ENCODE measurements at places on chromosomes 2 and 18.

DNA sequence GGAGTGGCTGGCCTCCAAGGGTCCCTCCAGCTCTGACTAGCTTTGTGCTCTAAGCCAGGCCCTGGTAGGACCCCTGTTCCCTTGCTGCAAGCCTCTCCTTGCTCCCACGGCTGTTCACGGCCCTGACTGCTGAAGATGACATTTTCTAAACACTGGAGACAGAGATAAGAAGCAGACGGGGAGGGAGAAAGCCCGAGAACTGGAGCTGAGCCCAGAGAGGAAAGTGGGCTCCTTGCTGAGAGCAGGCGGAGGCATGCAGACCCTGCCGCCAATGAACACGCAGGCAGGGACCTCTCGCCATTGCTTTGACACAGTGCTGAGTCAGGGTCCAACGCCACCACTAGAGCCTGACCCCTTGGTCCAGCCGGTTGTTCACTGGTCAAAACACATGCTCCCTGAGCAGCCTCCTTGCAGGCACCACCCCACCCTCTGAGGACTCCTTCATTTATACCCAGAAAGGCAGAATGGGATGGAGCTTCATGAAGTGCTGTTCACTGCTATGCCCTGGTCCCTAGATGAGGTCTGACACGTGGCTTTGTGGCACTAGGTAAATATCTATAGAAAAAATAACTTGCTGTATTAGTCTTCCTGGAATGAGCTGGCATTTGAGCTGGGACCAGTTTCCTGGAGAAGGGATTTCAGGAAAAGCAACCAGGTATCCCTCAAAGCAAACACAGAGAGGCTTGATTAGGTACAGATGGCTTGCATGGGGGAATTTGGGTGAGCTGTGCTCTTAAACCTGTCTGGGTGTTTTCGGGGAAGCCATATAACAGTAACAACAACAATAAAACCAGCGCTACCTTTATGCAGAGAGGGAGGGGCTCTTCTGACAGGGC lies 65.7 kb downstream of the MCFD2 start:
- peak; percentile 51 for DNase-seq

DNA sequence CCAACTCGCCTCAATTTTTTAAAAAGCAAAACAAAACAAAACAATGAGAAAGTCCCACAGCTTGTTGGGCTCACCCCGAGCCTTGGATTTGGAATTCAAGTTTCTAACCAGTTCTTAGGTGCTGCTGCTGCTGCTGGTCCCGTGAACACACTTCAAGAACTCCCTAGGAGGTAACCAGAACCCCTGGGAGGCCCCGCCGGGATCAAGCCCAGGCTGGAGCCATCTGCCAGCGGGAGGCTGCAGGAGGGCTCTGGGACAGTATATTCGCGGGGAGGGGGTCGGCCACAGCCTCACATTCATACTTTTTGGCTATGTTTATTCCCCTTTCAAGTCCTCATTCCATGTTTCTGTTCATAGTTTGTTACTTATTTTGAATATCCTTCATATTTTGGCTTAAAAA lies 223.4 kb downstream of the TFCP2L1 start:
- no peak for DNase-seq

DNA sequence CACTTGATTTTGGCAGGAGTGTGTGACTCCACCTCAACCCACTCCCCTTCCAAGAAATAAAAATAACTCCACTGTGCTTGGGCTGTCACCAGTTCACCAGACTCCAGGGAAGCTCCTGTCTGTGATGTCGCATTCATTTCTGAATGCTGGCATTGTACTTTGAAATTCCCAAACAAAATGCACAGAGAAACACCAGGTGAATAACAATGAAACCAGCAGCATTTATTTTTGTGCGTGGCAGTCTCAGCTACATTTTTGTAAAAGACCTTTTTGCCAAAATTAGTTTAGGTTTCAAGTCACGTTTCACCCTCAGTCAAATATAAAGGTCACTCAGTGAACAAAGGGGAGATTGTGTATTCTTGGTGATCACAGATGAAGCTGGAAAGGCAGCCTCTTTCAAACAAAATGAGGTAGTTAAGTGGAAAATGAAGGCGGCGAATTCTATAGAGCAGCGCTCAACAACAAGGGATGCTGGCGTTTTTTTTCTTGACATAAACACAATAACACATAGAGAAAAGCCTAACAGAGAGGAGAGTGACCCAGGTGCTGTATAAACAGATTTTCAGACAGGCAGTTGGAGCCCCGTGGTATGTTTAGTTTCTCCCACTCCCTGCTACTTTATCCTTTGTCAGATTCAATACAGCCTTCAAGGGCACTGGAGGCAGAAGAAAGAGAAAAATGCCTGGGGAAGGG lies 210.3 kb upstream of the GCFC2 start:
- no peak for DNase-seq

- DNase-seq: no peak
These were observed 45.0 kb downstream of the TCF7L1 start for GRCh38 chr2:85178154-85178553.

DNA sequence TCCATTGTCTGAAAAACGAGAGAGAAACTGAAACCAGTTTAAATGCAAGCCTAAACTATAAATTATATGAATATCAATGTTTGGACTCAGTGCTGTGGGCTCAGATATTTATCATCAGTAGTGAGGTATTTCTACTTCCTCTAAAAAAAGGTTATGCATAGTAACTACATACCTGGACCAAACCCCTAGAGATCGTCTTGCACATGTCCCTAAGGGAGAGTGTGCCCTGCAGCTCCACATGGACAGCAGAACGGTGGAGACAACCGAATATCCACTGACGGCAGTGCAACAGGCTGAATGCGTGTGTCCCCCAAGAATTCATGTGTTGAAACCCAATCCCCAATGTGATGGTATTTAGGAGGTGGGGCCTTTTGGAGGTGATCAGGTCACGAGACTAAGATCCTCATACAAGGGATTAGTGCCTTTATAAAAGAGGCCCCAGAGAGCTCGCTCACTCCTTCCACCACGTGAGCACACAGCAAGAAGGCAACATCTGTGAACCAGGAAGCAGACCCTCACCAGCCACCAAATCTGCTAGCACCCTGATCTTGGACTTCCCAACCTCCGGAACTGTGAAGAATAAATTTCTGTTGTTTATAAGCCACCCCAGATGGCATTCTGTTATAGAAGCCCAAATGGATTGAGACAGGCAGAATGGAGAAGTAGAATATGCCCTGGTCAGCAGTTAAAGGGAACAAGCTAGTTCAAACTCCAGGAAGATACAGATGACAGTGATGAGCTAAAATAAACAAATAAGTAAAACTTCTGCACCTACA lies 208.4 kb downstream of the ANAPC1 start:
- peak; percentile 36 for DNase-seq

- no peak for DNase-seq
These were observed 65.0 kb downstream of the UGGT1 start for GRCh38 chr2:128155970-128156369.

DNA sequence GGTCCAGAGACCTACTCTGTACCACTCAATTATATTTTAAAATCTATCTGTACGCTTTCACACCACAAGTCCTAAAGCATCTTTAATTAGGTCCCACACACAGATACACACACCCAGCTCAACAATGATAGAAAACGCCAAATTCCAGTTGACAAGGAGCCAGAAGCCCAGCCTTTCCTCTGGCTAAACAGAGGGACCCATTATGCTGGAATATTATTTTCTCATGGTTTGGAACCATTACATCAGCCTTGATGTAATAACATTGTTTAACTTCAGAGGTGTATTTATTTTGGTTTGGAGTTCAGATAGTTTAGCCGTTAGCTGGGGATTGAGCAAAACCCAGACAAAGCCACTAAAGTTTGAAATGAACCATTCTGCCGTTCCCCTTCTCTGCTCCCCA lies 14.0 kb upstream of the INHBB start:
- DNase-seq: no peak

GRCh38 chr2:19890104-19890503 lies 11.7 kb downstream of the TTC32 start:
- no peak for DNase-seq
